Dermis blood vessel endothelial cell (primary cell): ENCODE measurements at places on chromosomes 2 and 18. TPM values are rescaled to one million over a fixed set of nuclear protein-coding genes. Genes with fewer than 3 reads are reported as not detected.

GRCh38 chr2:174605687-174606086 is 8.1 kb upstream of the WIPF1 start:
- DNase-seq, result peak; percentile 46

GRCh38 chr18:13548966-13549879 is 177.1 kb downstream of the FAM210A start:
- DNase-seq, result no peak

DNA sequence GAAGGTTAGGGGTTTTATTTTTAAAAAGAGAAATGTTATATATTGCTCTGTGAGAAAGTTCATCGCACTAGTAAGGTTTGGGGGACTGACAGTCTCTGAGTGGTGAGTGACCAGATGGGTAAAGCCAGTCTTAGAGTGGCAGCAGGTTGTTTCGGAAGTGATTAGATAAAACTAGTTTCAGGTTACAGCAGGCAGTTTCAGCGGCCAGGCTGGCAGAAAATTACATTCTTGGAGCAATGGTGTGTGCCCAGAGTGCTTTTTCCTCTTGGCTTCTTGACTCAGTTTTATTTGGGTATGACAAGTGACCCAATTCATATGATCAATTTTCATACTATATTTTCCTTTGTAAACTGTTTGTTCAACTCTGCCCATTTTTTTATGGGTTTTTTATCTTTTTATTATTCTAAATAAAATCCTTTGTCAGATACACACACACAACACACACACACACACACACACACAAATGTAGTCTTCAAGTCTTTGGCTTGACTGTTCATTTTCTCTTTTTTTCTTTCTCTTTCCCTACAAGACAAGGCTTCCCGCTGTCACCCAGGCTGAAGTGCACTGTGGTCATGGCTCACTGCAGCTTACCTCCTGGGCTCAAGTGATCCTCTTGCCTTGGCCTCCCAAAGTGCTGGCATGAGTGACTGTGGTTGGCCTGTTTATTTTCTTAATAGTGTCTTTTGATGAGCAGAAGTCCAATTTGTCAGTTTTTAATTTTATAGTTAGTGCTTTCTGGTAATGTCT is 30.9 kb downstream of the RALBP1 start:
- no peak for DNase-seq

Gene GPBAR1
- not detected in 2 replicates for total RNA-seq

- DNase-seq, result no peak
Measured at GRCh38 chr18:27114842-27115241, 70.3 kb downstream of the CHST9 start.

Gene PLEKHH2
- total RNA-seq, result 0.14 and 1.5 TPM in 2 replicates

- DNase-seq, result peak; percentile 7
Measured at GRCh38 chr18:8020132-8020846, 453.2 kb downstream of the PTPRM start.

Gene GALNT14
- total RNA-seq, result 0.56 and 1.7 TPM in 2 replicates

Gene SCG2
- total RNA-seq, result under 0.01 and 0.05 TPM in 2 replicates
